ENCODE measurements at places on chromosomes 1 and 21. TPM values are rescaled to one million over a fixed set of nuclear protein-coding genes. Genes with fewer than 3 reads are reported as not detected.

GRCh38 chr1:41682845-41683625 lies 198.6 kb upstream of the EDN2 start:
- no peak for DNase-seq

DNA sequence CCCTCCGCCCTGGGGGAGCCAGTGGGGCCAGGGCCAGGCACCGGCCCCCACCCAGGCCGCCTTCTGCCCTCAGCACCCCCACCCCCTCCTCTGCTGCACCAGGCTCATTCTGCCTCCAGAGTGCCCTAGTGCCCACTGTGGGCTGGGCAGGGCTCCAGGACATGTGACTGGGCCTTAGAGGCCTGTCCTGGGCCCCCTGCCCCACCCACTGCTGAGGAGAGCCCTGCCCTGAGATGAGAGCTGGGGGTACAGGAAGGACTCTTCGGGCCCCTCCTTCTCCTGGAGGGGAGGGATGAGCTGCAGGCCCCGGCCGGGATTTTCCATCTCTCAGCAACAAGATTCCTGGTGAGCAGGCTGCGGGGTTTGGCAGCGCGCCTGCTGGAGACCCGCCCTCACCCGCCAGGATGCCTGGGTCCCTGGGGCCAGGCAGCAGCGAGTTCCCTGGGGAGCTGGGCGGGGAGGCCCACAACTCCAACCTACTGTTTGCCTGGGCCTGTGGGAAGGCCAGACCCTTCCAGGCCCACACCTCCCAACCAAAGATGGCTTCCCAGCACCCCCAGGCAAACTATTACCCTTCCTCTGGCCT lies 14.0 kb downstream of the AHDC1 start:
- peak; percentile 89 for DNase-seq

- DNase-seq, result no peak
These were observed 127.9 kb downstream of the TIAM1 start for GRCh38 chr21:31216206-31216605.

DNA sequence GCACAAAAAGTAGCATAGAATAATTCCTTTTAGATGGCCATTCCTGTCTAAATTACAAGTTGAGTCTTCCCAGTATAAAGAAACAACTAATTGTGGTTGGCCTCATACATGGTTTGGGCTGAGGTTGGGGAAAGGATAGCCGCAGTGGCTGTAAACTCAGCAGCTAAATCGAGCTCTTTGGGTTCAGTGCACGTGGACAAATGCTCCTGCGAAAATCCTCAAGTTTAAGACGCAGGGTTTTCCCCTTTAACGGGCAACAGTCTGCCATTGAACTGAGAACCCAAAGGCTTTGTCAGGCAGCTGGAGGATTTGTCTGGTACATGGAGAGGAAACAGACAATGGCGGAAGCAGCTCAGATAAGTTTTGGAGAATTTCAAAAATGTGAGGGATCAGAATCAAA lies 331.9 kb downstream of the TGFB2 start:
- no peak for DNase-seq

AIRE gene
- total RNA-seq, result not detected

DNA sequence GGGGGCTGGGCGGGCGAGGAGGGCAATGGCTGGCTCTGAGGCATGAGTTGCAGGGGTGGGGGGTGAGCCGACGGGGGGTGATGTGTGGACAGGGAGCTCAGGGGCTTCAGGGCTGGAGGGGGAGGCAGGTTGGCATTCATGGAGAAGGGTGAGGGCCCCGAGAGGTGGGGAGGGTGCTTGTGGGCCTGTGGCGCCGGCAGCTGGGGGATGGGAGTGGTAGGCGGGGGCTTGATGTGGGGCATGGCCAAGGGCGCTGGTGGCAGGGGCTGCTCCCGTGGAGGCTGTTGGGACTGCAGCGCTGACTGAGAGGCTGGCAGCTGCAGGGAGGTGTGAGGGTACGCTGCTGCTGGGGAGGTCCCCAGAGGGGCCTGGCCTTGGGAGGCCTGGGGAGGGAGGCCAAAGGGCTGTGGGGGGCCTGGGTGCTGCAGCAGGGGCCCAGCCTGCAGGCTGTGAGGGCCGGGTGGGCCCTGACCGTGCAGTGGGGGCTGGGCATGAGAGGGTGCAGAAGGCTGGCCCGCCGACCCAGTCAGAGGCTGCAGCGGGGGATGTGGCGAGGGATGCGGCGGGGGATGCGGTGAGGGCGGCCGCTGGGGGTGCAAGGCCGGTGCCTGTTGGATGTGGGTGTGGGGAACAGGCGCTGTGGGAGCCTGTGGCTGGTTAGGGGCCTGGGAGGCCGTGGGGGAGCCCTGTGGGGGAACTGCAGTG lies 42.7 kb downstream of the SLC45A1 start:
- DNase-seq, result no peak

MAN1C1 gene
- not detected for total RNA-seq

GRCh38 chr1:151594143-151594625 lies 17.7 kb upstream of the SNX27 start:
- DNase-seq, result peak; percentile 47

- peak; percentile 45 for DNase-seq
These were observed 15.2 kb downstream of the ITPKB start for GRCh38 chr1:226723657-226724532.

DNA sequence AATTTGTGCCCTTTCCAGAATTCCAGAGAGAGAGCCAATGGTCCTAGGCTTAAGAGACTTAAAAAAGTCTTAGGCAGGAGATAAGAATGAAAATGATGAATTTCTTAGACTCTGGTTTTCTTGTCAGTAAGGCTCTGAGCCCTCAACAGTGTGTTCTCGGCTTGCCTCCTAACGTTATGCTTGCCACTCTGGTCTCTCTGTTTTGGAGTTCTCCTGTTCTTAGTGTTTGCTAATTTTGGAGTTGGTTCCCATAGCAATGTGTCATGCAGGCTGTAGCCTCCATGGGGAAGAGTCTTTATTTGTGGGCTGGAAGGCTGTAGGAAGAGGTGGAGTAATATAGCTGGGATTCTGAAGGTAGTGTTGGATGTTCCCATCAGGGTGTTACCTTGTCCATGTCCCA lies 19.9 kb downstream of the TBX19 start:
- DNase-seq, result no peak

DNA sequence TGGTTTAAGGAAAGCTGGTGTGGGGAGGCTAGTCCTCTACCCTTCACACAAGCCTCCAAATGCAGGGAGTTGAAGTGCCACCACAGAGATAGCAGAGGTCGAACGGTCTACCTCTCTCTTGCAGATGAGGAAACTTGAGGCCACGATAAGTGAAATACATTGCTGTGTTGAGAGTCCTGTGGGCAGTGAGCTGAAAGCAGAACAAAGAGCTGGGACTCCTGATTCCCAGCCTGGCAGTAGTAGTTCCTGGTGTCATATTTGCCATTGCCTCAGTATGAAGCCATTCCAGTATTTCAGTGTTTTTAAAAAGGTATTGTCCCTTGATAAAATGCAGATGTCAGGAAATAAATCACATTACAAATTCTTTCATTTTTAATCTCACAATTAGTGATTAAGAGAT lies 28.6 kb downstream of the AK4 start:
- DNase-seq, result no peak

- no peak for DNase-seq
These were observed 526.4 kb downstream of the LRRIQ3 start for GRCh38 chr1:73671530-73671929.

CNTN2 gene
- not detected for total RNA-seq

DNA sequence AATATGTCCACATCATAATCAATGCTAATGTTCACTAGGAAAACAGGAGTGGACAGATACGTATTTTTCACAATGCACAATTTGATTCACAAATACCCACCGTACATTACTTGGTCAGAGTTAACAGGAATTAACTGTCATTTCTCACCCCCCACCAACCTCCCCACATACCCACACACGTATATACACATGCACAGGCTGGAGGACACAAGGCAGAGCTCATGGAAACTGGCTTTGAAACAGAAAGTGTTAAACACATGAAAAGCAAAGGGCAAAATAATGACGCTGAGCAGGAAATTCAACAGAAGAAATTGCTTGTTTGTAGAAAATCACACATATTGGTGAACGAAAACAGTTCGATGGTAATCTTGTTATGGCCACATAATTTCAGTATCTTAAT lies 188.4 kb upstream of the DMRTA2 start:
- no peak for DNase-seq

DNA sequence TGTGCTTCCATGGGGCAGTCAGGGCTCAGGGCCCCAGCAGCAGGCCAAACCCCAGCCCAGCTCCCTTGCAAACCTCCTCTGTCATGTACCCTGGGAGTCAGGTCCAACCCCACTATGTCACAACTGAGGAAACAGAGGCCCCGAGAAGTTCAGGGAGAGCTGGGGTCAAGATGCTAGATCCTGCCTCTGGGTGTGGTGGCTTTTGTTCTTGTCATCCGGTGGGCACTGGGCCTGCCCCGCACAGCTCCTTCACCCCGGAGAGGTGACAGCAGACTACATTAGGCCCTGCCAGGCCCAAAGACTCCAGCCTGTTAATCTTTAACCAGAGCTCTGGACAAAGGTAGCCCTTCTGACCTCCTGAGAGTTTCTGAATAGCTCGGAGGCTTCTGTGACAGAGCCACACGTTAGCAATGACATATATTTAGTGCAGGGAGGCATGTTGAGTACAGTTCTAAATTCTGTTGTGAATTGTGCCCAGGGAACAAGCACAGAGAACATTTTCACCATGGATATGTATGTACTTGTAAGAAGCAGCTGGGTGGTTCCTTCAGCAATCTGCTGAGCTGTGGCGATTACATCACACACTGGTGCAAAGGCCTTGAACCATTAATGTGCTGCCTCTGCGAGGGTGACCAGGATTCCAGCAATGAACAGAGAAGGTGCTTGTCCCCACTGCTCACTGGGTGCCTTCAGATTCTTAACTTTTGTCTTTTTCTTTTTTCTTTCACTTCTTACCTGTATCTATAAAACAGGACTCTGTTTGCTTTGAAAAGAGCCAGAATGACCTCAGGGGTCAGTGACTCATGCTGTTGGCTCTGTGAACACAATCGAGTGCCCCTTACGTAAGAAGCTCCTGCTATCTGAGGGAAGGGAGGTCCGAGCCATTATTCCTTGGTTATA lies 102.8 kb downstream of the RHOU start:
- peak; percentile 98 for DNase-seq

DNA sequence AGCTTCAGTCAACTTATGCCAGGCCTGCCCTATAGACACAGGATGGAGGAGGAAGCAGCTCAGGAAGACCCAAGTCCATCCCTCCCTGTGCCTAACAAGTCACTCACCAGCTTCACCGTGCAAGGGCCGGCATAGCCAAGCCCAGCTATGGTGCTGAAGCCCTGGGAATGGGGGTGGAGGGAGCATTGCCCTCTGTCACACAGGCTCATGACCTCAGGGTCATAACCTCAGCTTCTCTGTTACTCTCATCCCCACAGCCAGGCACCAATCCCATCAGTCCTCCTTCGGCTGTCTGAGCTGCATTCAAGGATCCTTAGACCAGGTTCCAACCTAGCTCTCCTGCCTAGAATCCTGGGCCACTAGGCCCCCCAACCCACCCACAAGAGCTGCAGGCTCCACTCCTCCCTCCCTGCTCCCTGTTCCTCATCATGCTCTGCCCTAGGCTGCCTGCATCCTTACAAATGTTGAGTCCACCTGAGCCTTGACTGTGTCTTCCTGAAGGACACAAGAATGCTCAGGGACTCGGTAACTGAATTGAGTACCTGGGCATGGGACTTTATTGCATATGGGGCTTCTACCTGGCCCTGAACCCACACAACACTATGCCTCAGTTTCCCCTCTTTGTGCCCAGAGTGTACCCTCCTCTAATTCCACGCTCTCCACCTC lies 1.7 kb downstream of the CD244 start:
- DNase-seq, result no peak

GBP7 gene
- total RNA-seq, result not detected

GRCh38 chr1:54488779-54489626 lies 59.0 kb upstream of the ACOT11 start:
- DNase-seq, result peak; percentile 74

GRCh38 chr1:116910379-116911187 lies 867 bp downstream of the PTGFRN start:
- DNase-seq, result peak; percentile 26

DNA sequence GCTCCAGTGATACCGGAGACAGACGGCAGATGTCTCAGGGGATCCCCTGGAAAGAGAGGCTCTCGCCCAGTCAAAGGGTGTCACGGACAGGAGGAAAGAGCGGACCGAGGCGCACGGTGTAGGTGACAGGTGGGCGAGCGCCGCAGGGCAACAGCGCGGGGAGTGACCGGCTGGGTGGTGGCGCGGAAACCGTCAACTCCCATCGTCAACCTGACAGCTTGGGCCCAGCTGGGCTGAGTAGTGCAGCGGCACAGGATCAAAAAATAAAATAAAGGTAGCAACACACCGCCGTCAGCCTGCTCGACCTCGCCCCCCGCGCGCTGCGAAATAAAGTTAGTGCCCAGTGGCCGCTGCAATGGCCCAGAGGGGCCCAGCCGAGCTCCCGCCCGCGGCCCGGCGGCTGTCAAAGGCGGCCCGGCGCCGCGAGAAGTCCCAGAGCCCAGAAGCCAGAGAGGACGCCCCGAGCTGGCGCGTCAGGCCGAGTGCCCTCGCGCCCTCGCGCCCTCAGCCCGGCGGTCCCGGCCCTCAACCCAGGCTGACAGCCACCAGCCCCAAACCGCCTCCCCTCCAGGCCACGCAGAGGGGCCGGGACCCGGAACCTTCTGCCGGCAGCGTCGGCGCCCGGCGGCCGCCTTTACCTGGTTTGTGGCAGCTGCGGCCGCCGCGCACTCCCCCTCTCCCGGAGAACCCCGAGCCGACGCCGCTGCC lies at the start of gene LYST:
LYST (minus strand) TSS at position 702 of the 708 bp plus-strand sequence. CDS start 36,489 bp downstream, outside the sequence.
- DNase-seq, result peak; percentile 75

Measured in Caki2 (cell line).